ENCODE measurements at places on chromosomes 2 and 18.

GRCh38 chr2:167492486-167492885 lies 604.2 kb downstream of the XIRP2 start:
- no peak for DNase-seq

GRCh38 chr2:147463881-147464520 lies 380.8 kb upstream of the ACVR2A start:
- no peak for DNase-seq

GRCh38 chr2:151237422-151238025 lies 24.1 kb downstream of the RBM43 start:
- DNase-seq: no peak

DNA sequence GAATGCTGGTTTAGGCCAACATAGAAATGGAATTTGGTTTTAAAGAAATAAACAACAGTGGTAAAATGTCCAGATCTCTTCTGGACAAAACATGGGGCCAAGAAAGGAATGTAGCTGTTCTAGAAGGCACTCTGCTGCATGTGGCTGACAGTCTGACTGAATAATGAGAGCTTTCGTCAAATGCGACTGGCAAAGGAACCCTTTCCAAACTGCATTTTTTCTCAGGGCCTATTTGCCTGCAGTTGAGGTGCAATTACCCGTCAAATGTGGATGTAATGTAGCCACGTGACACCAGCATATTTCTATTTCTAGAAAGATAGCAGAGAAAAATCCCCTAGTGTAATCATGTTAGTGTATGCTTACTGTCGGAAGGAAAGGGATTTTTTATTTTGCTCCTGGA lies 741.2 kb downstream of the NRXN1 start:
- DNase-seq: no peak

DNA sequence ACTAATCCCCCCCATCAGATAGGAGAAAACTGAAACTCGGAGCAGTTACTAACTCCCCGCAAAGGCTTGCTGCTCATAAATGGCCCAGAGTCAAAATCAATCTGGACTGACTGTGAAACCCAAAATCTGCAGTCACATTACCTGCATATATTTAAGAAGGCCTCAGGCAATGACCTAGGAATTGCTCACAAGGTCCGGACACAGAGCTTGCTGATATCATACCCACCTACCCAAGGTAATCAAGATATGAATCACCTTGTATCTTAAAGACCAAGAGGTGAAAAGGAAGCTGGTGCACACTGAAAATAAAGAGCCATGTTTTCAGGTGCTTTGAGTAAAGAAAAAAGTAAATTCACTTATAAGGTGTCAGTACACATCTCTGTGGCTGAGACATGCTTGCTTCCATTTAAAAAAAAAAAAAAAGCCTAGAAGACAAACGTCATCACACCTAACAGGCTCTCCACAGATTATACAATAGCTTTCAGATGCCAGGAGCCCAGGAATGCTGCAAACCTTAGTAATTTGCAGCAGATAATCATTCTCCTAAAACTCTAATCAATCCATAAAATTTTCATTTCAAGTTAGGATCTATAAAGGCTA lies 195.4 kb downstream of the ZEB2 start:
- no peak for DNase-seq

GRCh38 chr2:67965246-67965645 lies 97.6 kb downstream of the C1D start:
- no peak for DNase-seq

Data from CD4-positive, alpha-beta T cell treated with Interleukin-1 beta for 1 hour (primary cell).